ENCODE measurements at places on chromosomes 16 and 17.

DNA sequence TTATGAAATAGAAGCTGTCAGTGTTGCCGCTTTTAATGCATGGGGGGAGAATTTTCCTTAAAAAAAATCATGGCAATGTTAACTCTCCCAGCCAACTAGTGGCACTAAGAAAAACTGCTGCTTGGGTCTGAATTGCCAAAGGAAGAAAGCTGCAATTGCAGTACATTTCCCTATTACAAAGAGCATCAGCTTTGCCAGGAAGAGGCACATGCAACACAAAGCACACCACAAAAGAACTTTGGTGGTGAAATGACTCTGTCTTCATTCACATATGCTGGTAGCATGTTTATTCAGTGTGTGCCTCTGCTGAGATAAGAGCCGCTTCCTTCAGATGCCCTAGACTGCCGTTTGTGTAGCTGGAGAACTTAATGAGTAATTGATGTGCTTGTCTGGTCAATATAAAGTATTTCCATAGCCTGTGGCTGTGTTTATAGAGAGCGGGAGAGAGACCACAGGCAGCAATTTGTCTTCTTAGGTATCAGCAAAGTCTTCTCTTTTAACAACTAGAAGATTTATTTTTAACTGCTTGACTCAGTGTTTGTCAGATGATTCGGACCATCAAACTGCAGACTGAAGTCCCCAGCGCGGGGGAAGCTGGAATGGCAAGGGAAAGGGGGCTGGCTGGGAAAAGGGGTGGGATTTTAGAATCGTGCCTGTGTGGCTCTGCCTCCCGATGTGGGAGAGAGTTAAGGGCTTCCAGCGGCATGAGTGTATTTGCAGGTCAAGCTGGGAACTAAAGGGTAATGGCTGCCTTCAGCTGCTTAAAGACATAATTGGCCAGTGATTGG, 115.1 kb downstream of the MRTFB start:
- DNase-seq: no peak

DNA sequence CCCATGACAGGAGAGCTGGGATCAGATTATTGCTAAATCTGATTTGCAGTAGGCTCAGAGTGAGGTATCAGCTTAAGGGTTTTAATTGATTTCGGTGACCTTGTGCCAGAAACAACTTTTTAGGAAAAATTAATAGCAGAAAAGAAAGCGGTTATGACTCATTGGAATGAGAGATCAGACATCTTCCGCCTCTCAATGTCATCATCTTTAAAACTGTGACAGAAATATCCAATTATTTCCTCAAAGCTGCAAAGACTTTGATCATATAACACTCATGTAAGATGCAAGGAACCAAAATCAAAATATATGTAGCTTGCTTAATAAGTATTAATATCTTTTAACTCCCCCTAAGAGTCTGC, 190.1 kb upstream of the FOXF1 start:
- no peak for DNase-seq

DNA sequence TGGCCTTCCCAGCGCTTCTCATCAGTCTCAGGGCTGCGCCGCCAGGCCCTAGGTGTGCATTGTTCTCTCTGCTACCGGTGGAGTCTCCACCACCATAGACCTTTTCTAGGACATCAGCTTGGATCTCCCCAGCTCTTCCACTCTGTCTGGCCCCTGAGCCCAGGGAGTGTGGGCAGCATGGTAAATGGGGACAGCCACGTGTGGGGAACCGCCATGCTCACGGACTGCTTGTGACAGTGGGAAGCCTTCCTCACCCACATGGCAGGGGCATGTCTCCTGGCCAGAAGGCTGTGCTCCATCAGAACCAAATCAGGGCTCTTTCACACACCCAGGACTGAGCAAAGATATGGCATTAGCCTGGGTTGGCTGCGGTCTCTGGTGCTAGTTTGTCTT, 51.3 kb downstream of the TNFRSF13B start:
- no peak for DNase-seq

DNA sequence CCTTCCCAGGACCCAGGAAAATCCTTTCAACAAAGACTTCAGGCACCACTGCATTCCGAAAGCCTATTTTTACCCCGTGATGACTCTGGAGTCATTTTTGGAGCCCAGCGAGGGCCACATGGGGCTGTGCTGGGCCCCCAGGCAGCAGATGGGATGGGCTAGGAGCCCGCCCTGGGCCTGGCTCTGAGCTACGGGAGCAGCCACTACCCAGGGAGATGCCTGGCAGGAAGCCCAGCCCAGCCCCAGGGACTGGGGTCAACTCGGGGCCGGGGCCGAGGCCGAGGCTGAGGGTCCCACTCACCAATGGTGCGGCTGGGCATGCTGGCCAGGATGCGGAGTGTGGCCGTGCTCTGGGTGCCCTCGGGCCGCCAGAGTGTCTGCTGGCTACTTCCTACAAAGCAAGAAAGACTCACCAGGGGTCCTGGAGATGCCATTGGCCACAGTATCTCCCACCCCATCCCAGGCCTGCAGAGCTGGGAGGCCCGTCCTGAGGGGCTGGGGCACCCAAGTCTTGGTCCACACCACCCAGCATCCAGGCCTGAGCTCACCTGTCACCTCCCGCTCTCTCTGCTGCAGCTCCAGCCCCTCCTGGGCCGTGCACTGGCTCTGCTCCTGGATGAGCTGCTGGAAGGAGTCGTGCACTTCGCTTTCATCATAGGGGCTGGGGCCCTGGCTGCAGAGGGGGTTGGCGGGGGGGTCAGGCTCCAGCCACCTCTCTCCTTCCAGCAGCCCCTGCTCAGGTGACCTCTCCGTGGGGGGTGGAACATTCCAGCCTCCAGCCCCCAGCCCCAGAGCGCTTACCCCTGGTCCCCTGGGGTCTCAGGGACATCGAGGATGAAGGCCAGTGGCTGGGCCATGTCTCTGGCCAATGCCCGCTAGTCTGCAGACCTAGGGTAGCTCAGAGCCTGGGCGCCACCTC, 2.3 kb downstream of the TMC6 start:
- no peak for DNase-seq

- no peak for DNase-seq
Measured at GRCh38 chr16:59892376-59892775, 1158.3 kb upstream of the GOT2 start.

DNA sequence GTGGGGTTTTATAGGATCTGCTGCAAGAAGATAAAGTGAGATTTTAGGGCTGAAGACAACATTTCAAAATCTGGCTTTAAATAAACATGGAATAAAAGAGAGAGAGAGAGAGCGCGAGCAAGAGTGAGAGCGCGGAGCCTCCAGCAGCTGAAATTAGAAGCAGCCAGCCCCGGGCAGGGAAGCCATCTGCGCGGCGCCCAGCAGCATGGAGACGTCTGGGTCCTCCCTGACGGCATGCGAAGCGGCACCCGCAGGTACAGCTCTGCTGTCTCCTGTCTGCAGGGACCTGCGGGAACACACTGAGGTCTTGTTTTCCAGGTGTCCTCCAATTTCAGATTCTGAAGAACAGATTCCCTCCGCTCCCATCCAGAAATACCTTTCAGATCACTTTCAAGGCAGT, 7.9 kb upstream of the BAIAP2 start:
- no peak for DNase-seq

DNA sequence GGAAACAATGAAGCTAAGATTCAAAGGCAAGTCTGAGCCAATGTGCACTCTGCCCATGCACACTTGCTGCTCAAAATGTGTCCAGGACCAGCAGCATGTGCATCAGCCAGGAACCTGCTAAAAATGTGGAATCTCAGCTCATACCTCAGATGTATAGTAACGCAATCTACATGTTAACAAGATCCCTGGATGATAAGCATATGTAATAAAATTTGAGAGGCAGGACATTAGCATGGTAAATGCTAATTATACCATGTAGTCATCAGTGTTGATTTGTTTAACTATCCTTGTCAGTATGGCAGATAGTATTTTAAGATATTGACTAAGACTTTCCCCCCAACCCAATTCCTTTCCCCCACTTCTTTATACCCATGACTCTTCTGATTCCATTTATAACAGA, 379.6 kb downstream of the TOX3 start:
- no peak for DNase-seq

DNA sequence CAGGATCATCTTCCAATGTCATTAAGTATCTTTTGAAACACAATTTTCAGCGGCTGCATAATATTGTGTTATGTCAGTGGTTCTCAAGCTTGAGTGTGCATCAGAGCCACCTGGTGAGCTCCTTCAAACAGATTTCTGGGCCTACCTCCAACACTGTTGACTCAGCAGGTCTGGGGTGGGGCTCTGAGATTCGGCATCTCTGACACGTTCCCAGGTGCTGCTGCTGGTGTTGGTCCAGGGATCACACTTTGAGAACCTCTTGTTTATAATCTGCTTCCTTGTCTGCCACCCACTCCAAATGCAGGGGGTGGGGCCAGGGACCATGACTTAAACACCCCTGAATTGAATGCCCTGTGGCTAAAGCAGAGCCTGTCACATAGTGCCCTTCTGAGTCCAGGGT, 73.8 kb upstream of the HNF1B start:
- DNase-seq: no peak

DNA sequence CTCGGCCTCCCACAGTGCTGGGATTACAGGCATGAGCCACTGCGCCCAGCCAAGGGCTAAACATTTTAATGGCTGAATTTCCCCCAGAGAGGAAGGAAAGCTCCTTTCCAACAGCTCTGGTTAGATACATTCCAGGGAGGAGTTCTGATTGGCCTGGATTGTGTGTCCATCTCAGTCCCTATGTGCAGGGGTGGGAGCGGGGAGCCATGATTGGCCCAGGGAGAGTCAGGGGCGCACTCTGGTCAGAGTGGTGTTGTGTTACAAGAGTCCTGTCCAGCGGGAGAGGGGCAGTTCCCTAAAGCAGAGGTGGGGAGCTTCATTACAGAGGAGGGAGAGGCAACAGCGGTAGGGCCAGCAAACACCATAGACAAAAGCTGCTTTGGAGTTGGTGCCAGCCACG, 75.0 kb downstream of the RAP1GAP2 start:
- no peak for DNase-seq

DNA sequence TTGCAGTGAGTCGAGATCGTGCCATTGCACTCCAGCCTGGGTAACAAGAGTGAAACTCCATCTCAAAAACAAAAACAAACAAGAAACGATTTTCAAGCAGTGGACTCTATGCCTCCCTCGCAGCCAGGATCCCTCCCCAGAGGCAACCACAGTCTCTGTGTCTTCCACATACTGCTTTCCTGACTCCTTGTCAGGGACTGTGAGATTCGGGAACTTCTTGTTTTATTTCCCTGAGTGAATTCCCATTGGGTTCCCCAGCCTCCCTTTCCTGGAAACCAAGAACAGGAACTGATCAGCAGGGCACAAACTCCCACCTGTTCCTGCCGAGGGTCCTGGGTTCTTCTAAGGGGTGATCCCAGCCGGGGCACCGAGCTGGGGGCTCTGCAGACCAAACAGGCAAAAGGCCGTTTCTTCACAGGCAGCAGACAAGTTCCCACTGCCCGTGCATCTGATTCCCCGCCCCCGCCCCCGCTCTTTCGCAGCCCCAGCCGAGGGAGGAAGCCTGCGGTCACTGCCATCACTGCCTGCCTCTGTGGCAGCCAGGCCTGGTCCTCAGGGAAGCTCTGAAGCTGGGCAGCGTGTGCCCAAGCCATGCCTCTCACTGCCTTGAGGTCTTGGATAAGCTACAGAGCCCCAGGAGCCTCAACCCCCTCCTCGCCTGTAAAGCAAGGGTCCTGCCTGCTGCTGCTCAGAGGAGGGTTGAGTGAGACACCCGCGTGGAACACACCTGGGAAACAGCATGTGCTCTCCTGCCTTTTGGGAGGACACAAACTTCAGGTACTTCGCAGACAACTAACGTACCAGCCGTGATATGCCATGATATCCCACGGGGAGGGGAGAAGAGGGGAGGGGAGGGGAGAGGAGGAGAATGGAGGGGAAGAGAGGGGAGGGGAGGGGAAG, 5.5 kb upstream of the PIEZO1 start:
- DNase-seq: no peak

GRCh38 chr17:67362173-67362572, 4.2 kb downstream of the PSMD12 start:
- no peak for DNase-seq

DNA sequence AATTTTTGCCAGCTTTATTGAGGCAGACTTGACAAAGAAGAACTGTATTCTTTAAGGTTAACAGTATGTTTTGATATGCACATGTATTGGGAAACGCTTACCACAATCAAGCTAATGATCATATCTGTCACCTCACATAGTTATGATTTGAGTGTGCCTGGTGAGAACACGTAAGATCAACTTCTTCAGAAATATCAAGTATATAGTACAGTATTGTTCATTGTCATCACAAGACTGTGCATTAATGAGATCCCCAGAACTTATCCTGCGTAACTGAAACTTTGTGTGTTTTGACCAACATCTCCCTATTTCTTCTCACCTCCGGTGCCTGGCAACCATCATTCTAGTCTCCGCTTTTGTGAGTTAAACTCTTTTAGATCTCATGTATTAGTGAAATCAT, 756.4 kb upstream of the EEF2KMT start:
- no peak for DNase-seq

Measured in activated CD4-positive, alpha-beta T cell treated with anti-CD3 and anti-CD28 coated beads for 24 hours (primary cell).